ENCODE measurements at places on chromosomes 12 and 14.

DNA sequence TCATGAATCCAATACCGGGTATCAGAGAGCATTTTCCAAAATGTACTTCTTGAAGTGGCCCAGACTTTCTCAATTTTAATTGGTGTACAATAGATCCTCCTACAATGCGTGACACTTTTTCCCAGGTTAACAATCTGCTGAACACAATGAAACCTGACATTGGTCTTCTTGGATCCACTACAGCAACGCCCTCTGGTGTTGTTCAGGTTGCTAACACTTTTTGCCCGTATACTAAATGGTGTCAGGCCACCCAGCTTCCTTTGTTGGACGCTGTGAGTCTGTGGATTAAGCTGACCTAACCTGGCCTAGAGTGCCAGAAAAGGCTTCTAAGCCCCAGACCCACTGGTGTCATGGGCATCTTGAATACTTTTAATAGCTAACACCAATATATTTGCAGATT, 89.2 kb downstream of the KCNK10 start:
- peak; percentile 16 for DNase-seq

DNA sequence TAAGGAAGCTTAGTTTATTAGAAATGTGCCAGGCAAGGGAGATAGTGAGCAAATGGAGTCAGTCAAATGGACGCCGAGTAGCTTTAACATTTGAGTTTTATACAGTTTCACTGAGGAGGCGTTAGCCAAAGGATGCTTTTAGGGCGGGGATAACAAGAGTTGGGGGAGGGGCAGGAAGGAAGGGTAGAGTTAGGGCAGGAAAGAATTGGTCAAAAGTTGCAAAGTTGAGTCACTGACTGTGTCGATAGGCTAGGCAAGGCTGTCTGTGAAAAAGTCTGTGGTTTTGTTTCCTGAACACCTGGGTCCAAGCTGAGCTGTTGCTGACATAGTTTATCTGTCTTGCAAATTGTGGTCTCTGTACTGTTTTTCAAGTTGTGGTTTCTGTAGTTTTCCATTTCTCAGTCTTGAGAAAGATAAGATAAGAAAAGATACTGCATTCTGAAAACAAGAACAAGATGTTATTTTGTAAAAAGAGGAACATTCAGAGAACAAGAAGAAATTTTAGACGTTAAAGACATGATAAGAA, 62.6 kb upstream of the RESF1 start:
- DNase-seq = peak; percentile 80

DNA sequence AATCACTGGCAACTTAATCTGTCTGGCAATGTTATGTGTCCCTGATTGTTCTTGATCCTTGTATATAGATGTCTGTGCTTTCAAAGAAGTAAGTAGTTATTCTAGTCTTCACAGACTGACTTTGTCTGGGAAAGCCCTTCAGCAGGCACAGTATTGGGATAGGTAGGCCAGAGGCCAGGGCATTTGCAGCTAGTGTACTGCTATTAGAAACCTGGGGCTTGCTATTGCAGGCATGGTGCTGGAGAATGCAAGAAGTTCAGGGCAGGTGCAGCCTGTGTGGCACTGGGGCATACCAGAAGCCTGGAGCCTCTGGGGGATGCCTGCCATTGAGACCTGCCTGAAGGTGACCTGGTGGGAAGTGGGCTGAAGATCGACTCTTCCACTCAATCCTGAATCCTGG, 96.3 kb downstream of the TMTC3 start:
- no peak for DNase-seq

GRCh38 chr14:67319142-67319541, 40.5 kb downstream of the ATP6V1D start:
- DNase-seq = peak; percentile 6

DNA sequence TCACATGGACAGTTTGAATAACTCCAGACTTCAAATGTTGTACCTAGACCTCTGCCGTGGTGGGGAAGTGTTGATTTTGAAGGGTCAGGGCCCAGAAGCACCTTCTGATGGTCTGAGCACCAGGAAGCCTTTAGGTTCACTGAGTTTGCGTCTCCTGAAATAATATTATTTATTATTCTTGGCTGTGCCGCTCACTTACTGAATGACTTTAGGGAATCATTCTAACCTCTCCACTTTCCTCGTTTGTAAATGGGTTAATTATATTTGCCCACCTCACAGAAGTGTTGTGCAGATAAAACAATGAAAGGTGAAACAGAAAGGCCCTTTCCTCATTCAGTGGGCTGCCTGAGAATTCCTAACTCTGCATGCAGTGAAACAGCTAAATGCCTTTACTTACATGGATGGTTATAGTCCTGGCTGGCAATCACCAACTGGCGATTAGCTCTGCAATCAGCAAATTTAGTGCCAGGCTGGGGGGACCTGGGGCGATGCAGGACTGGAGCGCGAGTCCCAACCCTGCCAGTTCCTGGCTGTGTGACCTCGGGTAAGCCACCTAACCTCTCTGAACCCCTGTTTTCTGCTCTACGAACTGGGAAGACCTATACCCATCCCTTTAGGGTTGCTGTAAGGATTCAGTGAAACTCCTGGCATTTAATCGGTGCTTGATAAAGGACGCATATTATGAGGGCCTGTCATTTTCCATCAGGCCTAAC, 57.5 kb downstream of the MAP1LC3B2 start:
- DNase-seq = no peak

DNA sequence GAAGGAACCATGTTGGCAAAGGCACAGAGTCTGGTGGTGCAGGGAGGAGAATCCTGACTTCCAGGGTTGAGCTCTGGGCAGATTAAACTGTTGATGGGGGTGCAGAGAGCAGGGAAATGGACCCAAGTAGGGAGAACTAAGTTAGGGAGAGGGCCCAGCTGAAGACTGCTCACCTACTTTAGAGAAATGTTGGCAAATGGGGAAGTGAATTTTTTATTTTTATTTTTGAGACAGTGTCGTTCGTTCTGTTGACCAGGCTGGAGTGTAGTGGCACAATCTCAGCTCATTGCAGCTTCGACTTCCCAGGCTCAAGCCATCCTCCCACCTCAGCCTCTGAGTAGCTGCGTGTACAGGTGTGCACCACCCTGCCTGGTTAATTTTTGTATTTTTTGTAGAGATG, 32.1 kb upstream of the TUBA1A start:
- no peak for DNase-seq

GRCh38 chr12:25427337-25428249, 125.5 kb downstream of the LMNTD1 start:
- no peak for DNase-seq

DNA sequence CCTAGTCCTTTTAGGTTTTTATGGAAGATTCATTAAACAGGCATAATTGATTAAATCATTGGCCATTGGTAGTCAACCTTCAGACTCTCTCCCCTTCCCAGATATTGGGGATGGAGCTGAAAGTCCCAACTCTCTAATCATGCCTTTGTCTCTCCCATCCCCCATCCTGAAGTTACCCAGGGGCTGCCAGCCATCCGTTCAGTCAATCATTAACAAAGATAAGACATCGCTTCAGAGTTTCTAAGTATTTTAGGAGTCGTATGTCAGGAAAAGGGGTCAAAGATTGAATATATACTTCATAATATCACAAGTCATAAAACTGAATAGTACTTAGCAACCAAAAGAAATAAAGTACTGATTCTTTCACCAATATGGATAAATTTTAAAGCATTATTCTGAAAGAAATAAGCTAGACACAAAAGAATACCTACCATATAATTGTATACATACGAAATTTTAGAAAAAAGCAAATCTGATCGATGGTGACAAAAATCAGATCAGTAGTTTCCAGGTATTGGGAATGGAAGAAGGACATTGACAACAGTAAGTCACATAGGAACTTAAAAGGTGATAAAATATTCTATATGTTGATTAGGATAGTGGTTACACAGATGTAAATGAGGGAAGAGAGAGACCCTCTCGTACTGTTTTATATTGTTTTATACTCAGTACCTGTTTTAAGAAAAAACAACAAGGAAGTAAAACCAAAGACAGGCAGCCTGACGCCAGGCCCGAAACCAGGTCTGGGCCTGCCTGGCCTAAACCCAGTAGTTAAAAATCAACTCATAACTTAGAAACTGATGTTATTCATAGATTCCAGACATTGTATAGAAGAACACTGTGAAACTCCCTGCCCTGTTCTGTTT, 414.4 kb downstream of the DAD1 start:
- DNase-seq = no peak
